Activated T-cell treated with anti-CD3 and anti-CD28 coated beads, Interleukin-2, amount 50 U/mL, for 72 hours (primary cell): ENCODE measurements at places on chromosomes 2 and 18.

GRCh38 chr2:150119819-150120218 lies 367.6 kb downstream of the RND3 start:
- DNase-seq, result no peak

- no peak for DNase-seq
These were observed 8.9 kb upstream of the PDE1A start for GRCh38 chr2:182435754-182436153.

GRCh38 chr18:4960578-4960977 lies 236.5 kb downstream of the AKAIN1 start:
- DNase-seq, result no peak

DNA sequence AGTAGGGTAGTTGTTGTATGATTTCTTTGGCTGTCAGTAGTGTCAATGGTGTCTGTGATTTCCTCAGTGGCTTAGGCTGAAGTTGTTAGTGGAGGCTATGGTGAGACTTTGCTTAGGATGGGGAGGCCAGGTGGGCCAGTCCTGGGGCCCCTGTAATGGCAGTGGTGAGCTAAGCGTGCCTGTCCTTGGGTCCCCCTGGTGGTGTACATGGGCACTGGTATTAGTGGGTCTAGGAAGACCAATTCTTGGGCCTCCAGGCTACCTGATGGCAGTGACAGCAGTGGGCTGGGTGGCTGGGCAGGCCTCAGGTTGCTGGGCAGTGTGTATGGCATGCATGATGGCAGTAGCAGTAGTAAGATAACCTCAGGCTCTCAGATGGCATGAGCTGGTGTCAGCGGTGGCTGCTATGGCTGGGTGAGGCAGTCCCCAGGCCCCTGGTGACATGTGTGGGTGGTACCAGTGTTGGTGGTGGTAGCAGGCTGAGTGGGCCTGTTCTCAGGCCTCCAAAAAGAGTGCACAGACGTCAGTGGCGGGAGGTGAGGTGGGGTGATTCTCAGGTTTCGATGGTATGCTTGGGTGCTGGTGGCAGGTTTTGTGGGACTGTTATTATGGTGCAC lies 103.2 kb downstream of the KLHL14 start:
- DNase-seq, result no peak

GRCh38 chr2:172674034-172674967 lies 61.3 kb upstream of the RAPGEF4 start:
- peak; percentile 40 for DNase-seq

DNA sequence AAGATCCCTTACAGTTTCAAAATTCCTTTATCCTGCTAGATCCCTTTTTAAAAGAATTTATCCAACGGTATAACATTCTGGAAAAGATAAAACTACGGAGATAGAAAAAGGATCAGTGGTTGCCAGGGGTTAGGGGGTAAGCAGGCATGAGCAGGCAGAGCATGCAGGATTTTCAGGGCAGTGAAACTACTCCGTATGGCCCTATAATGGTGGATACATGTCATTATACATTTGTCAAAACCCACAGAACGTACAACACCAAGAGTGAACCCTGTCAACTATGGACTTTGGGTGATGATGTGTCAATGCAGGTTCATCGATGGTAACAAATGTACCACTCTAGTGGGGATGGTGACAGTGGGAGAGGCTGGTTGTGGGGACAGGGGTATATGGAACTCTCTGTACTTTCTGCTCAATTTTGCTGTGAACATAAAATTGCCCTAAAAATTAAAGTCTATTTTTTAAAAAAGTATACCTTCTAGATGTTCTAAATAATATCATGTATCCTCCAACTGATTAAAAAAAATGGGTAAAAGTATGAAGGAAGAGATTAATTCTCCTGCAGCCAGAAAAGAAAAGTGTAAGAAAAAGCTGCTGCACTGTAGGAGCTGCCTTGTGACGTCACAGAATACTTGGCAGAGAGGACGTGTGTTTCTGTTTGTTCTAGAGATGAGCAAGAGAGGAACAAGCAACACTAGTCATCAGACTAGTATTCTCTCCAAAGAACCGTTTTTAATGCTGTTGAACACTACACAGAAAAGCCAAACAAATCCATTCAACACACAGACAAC lies 23.6 kb downstream of the ANKRD44 start:
- peak; percentile 64 for DNase-seq

DNA sequence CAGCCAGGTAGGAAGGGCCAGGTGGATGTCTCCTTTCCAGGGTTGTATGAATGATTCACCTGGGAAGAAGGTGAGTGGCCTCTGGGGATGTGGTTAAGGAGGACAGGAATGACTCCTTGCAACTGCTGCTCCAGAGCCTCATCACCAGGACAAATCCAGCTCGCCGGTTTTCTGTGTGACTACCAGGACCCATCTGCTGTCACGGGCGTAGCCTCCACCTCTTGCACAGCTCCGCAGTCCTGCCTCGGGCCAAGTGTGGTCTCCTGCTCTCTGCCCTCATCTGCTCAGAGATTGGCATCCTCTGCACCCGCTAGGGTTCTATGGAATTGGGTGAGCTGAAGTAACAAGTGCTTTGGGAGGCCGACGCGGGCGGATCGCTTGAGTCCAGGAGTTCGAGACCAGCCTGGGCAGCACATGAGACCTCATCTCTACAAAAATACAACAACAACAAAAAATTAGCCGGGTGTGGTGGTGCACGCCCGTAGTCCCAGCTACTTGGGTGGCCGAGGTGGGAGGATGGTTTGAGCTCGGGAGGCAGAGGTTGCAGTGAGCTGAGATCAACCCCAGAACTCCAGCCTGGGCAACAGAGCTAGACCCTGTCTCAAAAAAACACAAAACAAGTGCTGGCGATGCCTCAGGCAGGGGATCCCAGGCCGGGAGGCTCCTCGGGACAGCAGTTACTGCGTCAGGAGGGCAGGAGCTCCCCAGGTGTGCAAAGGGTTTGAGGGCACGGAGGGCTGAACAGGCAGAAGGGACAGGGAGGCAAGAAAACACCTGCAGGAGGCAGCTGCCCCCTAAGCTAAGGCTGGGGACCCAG lies 831 bp upstream of the D2HGDH start:
- DNase-seq, result no peak

- DNase-seq, result no peak
These were observed 277.2 kb upstream of the MGAT5 start for GRCh38 chr2:133976659-133977058.

GRCh38 chr18:23321996-23322395 lies 131.1 kb upstream of the RIOK3 start:
- no peak for DNase-seq
